Fibroblast of lung (primary cell): ENCODE measurements at places on chromosomes 7 and 10. TPM values are rescaled to one million over a fixed set of nuclear protein-coding genes. Genes with fewer than 3 reads are reported as not detected.

DNA sequence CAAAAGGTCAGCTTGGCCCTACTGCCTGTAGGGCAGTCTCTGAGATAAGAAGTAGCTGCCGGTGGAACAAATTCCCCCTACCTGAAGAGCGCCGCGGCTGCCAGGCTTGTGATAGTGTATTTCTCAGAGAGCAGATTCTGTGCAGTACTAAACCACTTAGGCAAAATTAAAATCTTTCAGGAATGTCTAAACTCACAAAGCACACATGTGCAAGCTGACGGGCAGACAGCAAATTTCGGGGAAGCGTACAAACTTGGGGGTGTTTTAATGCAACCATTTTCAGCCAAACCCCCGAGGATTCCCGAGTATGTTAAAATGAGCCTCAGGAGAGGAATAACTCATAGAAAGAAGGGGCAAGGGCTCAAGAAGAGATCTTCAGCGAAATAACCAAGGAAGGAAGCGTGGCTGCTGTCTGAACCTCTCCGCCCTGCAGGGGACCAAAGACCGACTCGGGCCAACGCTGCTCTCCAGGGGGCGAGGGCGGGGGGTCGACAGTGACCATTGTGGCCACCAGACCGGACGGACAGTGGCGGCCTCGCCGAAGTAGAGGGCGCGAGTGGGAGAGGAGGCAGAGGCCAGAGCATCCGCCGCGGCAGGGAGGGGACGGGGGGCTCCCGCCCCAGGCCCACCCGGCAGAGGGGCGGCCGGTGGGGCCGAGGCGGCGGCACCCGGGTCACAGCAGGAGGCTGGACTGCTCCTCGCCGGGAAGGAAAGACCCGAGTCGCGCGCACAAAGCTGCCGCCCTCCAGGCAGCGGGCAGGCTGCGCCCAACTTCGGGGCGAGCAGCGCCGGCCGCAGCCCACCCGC, 819 bp downstream of the HYCC1 start:
- H3K4me1 ChIP-seq = peaks cover 3% of the 10 kb centered on the region
- DNase-seq = no peak
- no peaks in the 10 kb centered on the region for H3K36me3 ChIP-seq
- peak overlapping the region; percentile 77 for H3K27ac ChIP-seq

DNA sequence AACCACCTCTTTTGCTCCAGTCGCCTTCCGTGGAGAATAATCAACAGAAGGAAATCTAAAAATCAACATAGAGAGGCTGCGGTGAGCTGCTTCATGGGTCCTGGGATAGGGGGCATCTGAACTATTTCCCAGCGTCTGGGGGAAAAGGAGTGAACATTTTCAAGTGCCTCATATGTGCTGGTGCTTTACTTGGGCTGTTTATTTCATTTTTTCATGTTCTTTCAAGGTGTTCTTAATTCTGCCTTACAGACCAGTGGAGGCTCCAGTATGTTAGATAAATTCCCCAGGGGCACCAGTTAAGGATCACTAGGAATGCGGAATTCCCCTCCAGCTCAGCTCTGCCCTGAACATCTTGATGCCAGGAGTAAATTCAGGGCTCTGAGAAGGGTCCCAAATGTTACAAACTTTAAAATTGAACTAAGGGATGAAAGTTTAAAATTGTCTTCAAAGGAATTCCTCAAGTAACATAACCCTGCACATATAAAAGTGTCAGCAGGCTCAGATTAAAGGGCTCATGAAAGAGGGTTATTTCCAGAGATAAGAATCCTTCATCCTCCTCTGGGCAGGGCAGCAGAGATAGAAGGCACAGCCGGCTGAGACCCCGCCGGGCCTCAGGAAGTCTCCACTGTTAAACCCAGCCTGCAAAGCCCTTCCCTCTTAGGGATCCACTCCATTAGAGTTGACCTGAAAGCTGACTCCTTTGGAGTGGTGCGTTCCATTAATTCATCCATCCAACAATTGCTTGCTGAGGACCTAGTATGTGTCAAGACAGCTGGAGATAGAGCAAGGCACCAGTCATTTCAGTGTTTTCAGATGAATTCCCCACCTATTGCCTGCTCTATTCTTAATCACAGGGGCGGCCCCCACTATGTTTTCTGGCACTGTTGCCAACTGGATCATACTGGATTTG, 345.8 kb downstream of the KCNMA1 start:
- H3K4me1 ChIP-seq = peaks cover 12% of the 10 kb centered on the region
- H3K4me3 ChIP-seq = no peak overlapping the region
- no peaks in the 10 kb centered on the region for H3K36me3 ChIP-seq

GRCh38 chr10:78298835-78299234, 265.2 kb downstream of the RPS24 start:
- H3K4me3 ChIP-seq = no peak overlapping the region
- H3K36me3 ChIP-seq = no peaks in the 10 kb centered on the region
- H3K27ac ChIP-seq = no peak overlapping the region
- DNase-seq = no peak

Gene VSTM4
- polyA plus RNA-seq = 4.5 and 27.9 TPM in 2 replicates

Gene SSMEM1
- polyA plus RNA-seq = not detected in 2 replicates

Gene TAS2R4
- polyA plus RNA-seq = 0.02 and 0.06 TPM in 2 replicates
